ENCODE measurements at places on chromosomes 11 and 22.

- DNase-seq: no peak
Measured at GRCh38 chr11:64023712-64024710, 11.7 kb upstream of the FLRT1 start.

DNA sequence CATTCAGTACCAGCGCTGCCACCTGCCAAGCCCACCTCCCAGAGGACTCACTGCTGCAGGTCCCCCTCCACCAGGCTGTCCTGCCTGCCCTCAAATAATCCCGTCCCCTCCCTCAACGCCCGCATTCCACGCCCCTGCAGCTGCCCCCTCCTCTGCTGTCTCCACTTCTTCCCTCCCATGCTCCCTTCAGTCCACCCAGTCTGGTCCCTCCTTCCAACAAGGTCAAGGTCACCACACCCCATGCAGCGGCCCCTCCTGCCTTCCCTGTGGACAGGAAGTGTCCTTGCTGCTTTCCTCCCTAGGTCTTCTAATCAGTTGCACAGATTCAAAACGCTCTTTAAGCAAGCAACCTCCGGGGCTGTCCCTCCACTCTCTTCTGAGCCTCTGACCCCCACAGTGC, 12.1 kb downstream of the MACROD1 start:
- no peak for DNase-seq

DNA sequence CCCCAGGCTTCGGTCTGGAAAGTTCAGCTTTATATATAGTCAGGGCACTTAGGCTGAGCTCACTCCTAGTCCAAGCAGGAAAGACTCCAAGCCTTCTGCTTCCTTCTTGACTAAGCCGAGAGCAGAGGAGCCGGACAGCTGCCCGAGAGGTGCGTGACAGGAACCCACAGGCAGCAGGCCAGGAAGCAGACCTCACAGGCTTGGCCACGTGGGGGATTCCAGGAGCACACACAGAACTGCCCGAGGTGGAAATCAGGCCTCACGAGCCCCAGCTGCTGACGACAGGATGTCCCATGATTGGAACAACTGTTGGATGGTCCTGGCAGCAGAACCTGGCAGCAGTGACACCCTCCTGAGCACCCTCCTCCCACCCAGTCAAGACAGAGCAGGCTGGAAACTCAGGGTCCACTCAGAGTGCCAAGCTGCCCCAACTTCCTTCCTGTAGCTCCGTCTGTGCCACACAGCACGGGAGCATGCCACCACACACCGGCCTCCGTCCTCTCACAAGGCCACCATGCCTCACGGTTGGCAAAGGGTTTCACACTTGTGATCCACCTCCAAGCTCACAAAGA, 5.4 kb downstream of the PLA2G6 start:
- no peak for DNase-seq

- DNase-seq: no peak
Measured at GRCh38 chr22:49571326-49571725, 256.3 kb downstream of the BRD1 start.

- DNase-seq: no peak
Measured at GRCh38 chr11:116118138-116118470, 613.9 kb upstream of the CADM1 start.
